ENCODE measurements at places on chromosomes 5 and 9. TPM values are rescaled to one million over a fixed set of nuclear protein-coding genes. Genes with fewer than 3 reads are reported as not detected.

DNA sequence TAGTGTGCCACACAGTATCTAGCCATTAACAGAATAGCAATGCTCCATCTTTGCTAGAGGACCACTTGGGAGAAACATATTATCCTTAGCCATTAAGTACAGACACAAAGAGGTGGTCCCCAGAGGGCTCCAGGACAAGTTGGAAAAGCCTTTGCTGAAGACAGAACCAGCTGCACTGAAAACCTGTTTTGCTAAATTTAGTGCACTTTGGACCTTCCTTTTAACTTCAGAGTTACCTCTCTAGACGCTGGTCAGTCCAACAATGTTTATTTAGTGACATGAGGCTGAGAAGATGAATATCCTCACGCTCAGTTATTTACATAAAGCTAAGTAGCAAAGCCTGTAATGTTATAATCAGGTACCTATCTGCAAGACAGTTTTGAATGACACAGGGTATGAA is 265.0 kb upstream of the ZNF608 start:
- DNase-seq = no peak

- peak; percentile 77 for DNase-seq
Measured at GRCh38 chr9:112020680-112021596, 124.3 kb downstream of the UGCG start.

DNA sequence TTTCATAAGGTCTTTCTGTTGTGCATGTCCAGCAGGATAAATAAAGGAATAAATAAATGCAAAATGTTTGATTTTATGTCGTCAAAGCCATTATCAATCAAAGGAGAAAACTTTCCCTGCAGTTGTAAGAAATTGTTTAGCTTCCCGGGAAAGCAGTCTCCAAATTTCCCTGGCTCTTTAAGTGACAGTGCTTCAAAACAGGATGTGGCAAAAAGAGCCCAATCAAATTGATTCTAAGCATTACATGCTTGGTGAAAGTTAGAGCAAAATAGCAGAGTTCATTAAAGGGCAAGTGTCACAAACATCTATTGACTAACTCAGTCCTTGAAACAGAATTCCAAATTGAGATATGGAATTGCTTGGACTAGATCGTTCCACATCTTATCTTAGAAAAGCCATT is 704.1 kb downstream of the PRELID2 start:
- no peak for DNase-seq

- no peak for DNase-seq
Measured at GRCh38 chr5:82290908-82291307, 12.8 kb upstream of the RPS23 start.

DNA sequence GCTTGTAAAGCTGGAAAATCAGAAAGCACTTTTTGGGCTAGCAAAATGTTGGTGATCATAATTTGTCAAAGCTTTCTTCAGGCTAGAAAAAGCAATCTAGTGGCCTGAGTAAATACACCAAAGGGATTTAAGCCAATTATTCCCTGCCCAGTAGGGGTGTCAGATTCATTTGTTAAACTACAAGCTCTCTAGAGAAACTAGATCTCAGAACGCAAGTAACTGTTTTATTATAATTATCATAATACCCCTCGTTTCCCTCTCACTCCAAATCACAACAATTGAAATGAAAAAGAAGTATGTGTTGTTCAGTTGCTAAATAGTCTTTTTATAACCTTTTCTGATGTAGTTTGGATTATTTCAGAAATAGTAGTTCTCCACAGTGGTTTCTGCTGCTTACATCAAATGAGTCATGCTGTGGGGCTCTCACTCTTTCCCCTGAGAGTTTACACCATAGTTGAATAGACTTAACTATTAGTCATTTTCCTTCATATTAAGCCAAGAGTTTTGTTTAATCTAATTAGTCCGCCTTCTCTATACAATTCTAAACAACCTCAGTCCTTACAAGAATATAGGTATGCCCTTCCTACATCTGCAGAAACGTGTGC is 918.6 kb upstream of the DMAC1 start:
- no peak for DNase-seq

DNA sequence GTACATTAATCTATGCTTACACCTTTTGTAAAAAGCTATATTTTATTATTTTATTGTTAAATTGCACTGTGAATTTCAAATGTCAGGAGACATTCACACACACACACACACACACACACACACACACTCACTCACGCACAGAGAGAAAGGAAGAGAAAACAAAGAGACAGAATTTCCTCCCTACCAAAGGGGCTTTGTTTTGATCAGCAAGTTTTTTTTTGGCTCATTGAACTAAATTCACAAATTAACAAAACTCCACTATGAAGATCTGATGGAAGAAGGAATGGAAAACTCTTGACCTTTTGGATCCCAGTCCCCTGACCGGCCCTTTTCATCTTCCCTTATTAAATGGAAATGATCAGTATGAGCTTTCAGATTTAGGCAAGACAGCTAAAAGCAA is 161.2 kb downstream of the PDE4D start:
- DNase-seq = no peak

DNA sequence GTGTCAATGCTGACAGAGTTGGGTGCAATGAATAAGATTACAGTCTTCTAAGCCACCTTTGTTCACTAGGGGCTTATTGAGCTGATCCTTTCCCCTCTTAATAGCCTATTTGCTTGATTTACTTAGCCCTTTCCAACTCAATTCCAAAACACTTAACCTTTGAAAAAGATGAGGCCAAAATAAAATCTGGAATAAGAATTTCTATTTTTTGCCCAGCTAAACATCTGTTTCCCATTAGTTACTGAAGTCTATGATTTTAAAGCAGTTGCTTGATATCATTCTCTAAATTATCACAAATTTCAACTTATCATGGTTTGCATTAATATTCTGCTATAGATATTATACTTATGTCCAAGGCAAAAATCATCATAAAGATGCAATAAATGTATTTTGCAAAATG is 1272.0 kb upstream of the ACO1 start:
- no peak for DNase-seq

DNA sequence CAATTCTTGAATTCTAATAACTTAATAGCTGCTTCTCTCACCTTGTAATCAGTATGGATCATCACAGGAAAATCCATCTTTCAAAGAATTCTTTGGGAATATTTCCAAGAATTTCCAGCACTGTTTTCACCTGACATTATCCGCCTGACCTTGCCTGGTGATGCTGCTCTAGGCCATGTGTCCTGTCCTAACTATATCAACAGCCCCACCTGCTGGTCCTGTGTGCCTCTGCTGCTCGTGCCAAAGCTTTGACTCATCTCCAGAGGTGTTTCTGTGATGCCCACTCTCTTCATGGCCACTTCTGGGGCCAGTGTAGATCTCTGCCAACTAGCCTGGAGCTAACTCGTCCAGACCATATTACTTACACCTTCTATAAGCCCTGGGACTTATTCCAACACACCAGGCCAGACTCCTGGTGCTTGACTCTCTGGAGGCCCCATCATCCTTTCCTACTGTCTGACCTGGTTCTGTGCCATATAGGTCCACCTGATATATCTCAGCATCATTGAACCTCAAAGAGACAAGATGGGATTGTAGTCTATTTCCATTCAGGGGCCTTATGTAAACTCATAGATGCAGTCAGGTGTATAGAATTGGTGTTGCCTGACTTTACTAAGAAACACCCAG is 67.5 kb upstream of the CKMT2 start:
- peak; percentile 71 for DNase-seq

DNA sequence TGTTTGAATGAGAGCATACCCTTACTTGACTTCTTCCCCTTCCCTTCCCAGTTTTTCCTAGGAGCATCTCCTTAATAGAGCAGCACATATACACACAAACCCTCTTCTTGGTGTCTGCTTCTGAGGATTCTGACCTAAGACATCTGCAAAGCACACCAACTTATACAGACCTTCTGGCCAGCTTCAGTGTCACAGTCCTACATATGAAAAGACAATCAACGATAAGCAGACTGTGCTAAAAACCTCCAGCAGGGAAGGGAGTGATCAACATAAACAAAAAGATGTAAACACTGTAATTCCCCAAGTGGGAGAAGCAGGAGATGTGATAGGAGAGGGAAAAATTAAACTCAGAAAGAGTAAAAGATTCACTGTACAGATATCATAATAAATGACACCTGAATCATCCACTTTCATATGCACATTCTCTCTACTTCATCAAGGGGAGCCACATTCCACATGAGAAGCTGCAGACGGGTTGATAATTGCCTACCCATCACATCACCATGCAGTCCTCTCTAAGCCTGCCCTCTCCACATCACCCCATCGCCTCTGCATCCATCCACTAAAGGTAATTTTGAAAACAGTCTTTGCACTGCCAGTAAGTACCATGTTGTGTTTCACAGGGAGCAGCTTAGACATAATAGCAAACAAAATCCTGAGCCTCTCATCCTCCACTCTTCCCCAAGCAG is 13.0 kb downstream of the APBA1 start:
- DNase-seq = no peak

- peak; percentile 23 for DNase-seq
Measured at GRCh38 chr5:150377964-150378694, 20.6 kb downstream of the TCOF1 start.

GRCh38 chr5:133894143-133894542 is 74.3 kb downstream of the C5orf15 start:
- no peak for DNase-seq

- no peak for DNase-seq
Measured at GRCh38 chr9:16651446-16651964, 219.0 kb downstream of the BNC2 start.

TYRP1 gene
- not detected for polyA plus RNA-seq

PLAC8L1 gene
- 0.84 TPM for polyA plus RNA-seq

KCNIP1 gene
- polyA plus RNA-seq = 0.05 TPM

Measured in A549 (cell line).